ENCODE measurements at places on chromosomes 3 and 15.

GRCh38 chr15:28786521-28786920 is 61.9 kb downstream of the GOLGA6L7 start:
- no peak for DNase-seq

DNA sequence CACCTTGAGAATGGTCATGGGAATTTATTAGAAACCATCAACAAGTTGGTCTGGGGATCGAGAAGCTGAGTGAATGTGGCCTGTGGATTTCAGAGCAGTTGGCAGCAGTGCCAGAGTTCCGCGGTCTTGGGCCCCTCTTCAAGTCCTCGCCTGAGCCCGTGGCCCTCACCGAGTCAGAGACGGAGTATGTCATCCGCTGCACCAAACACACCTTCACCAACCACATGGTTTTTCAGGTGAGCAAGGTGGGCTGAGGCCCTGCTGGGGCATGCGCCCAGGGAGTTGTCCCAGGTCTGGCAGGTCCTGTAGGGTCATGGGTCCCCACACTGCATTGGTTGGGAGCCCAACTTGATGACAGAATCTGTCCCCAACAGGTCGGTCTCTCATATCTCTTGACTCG is 7.0 kb upstream of the HMCES start:
- no peak for DNase-seq

DNA sequence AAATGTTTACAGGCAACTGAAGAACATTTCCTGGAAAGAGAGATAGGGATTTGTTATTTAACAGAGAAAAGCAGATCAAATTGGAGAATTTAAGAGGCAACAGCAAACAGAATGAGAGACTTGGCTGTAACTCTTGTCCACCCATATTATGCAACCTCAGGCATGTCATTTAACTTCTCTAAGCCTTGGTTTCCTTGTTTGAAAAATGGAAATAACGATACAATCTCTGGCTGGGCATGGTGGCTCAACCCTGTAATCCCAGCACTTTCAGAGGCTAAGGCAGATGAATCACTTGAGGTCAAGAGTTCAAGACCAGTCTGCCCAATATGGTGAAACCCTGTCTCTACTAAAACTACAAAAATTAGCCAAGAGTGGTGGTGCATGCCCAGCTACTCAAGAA is 23.7 kb downstream of the ARRDC4 start:
- no peak for DNase-seq

GRCh38 chr3:33541918-33542317 is 101.7 kb upstream of the UBP1 start:
- no peak for DNase-seq

DNA sequence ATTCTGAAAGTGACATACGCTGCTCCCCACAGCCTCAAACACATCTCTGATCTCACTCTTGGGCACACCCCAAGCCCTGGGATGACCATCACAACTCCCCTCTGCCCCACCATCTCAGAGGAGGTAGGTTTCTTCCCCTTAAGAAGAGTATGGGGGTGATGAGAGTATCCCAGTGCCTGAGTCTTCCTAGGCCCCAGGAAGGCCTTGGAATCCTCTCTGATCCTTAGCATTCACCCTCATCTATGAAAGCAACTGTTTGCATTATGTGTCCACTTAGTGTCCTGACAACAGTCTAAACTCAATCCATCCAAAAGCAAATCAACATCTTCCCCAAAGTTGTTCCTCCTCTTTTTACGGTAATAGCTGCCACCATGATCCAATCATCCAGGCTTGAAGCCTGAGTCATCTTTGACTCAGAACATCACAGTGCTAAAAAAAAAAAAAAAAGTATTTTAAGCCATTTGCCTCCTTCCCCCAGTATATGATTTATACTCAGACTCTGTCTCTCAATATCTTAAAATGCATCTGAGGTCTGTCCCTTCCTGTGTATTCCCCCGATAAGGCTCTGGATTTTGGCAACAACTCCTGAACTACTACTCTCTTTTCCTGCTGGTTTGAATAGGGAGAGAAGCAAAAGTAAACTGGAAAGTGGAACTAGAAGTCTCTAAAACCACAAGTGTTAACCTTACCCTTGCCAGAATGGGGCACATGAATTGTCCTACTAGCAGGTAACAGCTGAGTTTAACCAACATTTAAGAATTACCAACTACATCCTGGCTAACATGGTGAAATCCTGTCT is 22.5 kb downstream of the POPDC2 start:
- DNase-seq = no peak

DNA sequence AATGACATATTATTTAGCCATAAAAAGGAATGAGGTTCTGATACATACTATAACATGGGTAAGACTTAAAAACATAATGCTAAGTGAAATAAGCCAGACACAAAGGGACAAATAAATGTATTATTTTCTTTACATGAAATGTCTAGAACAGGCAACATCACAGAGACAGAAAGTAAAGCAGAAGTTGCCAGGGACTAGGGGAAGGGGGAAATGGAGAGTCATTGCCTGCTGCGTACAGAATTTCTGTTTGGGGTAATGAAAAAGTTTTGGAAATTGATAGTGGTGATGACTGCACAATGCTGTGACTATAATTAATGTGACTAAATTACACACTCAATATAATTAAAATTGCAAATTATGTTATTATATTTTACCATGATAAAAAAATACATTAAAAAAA is 99.9 kb downstream of the ANO10 start:
- no peak for DNase-seq

DNA sequence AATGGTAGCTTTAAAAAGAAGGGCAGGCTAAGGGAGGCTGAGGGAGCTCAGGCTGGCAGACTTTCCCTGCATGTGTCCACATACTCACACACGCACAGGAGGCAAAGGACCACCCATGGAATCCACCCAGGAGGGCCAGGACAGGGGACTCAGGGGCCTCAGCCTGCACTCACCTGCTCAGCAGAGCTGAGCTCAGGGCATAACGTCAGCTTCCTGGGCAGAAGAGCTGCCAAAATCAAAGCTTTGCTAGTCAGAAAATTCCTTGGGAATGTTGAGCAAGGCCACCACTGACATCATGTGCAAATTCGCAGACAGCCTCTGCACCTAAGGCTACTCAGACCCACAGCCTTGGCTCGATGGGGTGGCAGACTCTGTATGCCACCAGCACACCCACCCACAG is 16.4 kb upstream of the ALAS1 start:
- DNase-seq = no peak

DNA sequence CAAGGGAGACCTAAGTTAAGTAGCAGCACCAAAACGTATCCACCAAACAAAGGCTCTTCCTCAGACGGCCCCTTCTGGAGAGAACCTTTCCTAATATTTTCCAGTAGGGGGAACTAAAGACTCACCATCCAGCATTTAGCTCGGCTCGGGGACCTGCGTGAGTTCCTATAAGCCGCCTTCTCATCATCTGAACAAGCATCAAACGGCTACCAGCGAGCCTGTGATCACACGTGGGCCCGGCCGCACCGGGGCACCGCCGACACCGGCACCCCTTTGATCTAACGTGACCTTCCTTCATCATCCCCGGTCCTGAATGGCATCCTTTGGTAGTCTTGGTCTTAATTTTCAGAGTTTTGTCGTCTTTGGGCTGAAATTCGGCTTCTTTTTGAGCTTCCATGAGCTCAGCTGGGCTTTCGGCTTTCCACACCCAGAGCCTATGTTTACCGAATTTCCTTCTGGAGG is 1.4 kb upstream of the ROBO2 start:
- DNase-seq = peak; percentile 39

- DNase-seq = peak; percentile 22
Observed at GRCh38 chr15:22224241-22224671, 143.9 kb downstream of the OR4M2 start.

- no peak for DNase-seq
Observed at GRCh38 chr15:41506796-41507341, 6.8 kb downstream of the LTK start.

DNA sequence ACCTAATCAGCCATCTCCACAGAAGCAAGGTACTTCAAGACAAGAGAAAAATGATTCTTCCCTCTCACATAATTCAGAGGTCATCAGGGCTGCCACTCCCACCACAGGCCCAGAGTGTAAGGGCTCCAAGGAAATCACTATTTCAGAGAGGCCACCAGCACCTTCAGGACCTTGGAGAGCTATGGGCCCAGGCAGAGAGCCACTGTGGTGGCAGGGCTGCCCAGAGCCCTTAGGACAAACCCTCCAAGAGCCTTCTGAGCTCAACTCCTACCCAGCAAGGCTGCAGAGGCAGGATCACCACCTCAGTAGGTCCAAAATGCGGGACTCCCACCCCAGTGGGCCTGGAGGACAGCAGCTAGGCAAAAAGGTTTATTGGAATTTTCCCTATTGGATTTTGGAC is 17.9 kb upstream of the FAN1 start:
- no peak for DNase-seq

- no peak for DNase-seq
Observed at GRCh38 chr3:122923611-122924010, 104.0 kb downstream of the SEMA5B start.

- DNase-seq = no peak
Observed at GRCh38 chr3:71986606-71987005, 201.7 kb upstream of the PROK2 start.

DNA sequence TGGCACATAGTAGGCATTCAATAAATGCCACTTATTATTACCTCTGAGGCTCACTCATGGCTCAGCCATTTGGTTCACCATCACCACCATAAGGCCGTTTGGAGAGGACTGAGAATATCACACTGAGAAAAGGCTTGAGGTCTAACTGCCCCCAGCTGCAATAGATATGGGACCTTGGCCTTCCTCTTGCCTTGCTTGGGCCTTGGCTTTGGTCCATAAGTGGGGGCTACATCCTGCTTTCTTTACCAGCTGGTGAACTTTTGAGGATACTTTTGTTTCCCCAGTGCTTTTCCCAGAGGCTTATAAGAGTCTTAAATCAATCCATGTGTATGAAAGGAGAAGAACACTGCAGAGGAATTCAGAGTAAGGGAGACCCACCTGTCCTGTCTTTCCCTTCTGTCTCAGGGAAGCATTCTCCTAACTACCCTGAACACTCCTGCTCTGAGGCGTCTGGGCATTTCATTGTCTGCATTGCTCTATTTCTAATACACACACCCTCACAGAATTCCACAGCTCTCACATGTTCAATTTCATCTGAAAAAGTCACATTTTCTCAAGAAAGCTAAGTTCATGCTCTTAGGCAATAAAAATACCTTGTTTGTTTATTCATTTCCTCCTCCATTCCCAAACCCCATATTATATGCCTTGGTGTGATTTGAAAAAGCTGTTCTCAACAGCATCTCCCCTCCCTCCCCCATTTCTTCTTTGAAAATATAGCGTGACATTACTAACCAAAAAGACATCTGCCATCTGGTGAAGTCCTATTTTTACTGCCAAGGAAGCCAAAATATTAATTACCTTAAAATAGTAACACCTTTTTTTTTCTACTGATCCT is 22.5 kb upstream of the KCNMB2 start:
- DNase-seq = no peak

- DNase-seq = no peak
Observed at GRCh38 chr3:12483410-12483809, 870 bp upstream of the TSEN2 start.

DNA sequence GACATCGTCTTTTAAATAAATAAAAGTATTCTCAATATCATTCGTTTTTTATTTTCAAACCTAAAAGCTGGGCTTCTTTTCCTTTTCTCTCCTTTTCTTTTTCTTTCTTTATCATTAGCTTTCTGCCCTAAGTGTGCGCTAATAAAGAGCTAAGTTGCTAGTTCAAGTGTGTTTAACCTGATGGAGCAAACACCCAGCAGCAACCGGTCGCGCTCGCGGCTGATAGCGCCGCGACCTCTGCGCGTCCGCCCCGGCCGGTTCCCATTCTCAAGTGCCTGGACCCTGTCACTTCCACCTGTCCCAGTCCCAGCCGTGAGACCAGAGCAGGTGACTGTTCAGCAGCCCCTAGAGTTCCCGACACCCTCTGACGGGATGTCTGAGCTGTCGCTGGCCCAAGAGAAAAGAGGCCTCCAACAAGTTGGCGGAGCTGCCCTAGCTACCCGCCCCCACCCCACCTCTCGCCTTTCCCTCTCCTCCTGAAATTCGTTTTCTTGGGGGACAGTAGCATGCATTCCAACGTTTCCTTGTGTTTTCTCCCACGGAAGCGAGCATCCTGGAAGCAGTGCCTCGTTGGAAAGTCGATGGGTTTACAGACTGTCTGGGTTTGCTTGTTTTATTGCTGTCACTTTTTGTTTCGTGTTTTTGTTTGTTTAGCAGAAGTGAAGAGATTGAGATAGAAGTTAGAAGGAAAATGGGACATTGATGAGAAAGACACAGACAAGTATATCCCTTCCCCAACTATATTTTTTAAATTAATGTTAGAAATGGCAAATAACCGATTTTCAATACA is 3.1 kb upstream of the MECOM start:
- DNase-seq = no peak

DNA sequence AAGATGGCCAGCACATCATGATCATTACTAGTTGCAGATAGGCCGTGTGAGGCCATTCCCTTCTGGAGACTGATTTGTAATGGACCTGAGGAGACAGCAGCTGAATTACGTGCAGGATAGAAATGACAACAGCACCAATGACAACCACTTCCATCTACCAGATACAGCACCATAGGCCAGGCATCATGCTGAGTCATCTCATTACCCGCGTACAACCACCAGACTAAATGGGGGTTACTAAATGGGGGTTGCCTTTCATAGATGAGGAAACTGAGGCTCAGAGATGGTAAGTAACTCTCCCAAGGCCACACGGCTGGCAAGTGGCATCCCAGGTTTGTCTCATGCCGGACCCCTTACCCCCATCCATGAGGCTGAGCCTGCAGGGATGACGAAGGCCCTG is 32.8 kb upstream of the FAM107A start:
- DNase-seq = no peak

DNA sequence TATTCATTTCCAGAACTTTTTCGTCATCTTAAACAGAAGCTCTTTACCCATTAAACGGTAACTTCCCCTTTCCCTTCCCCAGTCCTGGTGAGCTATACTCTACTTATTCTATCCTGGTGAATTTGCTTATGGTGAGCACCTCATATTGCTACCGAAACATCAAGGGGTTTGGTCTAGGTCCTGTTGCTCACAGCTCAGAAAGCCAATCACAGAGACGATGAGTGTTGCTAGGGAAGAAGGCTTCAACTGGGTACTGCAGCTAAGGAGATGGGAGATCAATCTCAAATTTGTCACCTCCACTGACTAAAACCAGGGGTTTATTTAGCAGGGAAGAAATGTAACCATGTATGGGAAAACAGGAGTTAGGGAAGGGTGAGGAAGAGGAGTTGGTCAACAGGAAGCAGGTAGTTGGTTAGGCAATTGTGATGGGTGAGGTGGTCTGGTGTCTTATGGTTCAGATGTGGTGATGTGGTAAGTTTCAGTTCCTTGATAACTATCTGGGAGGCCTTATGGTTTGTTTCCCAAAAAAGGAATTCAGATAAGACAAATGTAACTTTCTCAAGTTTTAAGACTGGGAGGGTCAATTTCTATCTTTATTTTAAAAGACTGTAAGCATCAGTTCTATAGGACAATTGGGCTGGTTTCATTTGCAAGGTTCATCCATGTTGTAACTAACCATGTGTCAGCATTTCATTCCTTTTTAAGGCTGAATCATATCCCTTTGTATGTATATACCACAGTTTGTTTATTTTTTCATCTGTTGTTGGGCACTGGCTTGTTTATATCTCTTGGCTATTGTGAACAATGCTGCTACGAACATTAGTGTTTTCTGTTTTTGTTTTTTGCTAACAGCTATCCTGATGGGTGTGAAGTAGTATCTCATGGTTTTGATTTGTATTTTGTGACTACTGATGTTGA is 24.3 kb downstream of the ARHGAP11B start:
- no peak for DNase-seq

- no peak for DNase-seq
Observed at GRCh38 chr15:43209059-43209824, 11.6 kb downstream of the EPB42 start.

- no peak for DNase-seq
Observed at GRCh38 chr3:19632099-19633074, 301.6 kb downstream of the EFHB start.

Data from omental fat pad (tissue), 4 donors.